ENCODE measurements at places on chromosomes 11 and 22.

DNA sequence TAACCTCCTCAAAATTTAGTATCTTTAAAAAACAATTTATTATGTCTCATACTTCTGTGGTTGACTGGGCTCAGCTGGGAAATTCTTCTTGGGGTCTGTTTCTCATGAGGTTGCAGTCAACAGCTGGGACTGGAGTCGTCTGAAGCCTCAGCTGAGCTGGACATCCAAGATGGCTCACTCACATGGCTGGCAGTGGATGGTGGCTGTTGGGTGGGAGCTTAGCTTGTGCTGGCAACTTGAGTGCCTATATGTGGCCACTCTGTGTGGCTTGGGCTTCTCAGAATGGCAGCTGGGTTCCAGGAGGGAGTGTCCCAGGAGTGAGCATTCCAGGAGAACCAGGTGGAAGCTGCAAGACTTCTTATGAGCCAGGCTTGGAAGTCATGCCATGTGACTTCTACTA lies 13.2 kb downstream of the THY1 start:
- no peak for DNase-seq

DNA sequence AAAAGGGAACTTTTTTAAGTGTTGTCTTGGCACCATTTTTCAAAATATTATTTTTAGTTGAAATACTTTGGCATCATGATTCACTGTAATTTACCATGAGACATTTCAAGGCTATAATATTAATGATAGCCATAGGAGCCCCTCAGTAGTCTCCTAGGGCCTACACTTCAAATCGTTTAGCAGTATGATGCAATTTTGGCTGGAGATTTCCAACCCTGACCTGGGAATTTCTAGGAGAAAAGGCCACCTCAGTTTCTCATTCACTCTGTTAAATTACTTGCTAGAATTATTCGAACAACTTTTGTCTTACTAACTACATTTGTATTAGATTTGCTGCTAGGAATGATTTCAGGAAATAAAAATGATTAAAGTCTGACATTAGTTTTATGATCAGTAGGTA lies 1610.9 kb upstream of the RAG2 start:
- DNase-seq = no peak

DNA sequence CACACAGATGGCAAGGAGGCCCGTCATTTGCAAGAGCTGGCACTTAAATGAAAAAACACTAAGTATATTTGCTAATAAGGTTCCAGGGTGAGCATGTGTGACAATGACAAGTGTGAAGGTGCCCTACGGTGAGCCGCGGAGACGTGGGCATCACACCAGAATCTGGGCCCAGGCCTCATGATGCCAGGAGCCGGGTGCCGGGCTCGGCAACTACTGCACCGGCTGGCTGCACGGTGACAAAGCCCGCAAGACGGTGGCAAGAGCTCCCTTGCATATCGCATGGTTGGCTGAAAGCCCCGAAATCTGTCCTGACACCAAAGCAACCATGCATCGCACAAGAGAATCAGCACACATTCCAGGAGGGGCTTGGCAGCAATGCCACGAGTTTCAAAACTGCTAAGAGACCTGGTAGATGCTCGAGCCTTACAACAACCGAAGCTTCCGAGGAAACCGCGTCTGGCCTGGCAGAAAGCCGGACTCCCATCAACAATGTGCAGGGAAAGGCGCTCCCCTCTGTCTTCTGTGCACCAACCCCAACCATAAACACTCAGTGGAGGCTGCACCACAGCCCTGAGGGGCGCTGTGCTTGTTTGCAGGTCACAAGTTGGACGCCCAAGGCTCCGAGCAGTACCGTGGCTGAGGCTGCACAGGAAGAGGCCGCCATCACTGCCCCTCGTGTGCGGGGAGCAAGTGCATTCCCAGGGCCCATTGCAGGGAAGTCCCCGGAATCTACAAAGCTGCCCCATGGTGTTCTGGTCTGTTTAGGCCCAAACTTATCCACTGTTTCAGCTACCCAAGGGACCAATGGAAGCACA lies 339.7 kb downstream of the CTTN start:
- no peak for DNase-seq

- DNase-seq = no peak
Observed at GRCh38 chr11:125663910-125664309, 16.7 kb downstream of the ACRV1 start.

- DNase-seq = no peak
Observed at GRCh38 chr11:37598381-37598780, 1000.3 kb upstream of the RAG2 start.

GRCh38 chr11:11537871-11538270 lies 83.9 kb downstream of the GALNT18 start:
- no peak for DNase-seq

DNA sequence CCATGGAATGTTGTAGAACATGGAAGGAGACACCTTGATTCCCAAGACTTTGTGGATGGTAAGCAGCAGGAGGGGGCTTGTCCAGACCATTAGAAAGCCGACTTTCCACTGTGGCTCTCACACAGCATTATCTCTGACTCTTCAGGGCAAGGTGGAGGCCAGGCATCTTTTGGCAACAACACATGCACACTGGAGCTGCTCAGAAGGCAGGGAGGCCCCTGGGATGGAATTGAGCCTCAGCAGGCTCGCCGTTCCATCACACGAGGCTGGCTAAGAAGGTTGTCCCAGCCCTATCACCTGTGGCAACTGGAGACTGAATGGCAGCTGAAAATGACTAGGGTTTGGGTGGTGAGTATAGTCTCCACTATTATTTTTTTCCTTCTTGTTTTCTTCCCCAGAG lies 76.3 kb upstream of the TMEM45B start:
- DNase-seq = no peak

DNA sequence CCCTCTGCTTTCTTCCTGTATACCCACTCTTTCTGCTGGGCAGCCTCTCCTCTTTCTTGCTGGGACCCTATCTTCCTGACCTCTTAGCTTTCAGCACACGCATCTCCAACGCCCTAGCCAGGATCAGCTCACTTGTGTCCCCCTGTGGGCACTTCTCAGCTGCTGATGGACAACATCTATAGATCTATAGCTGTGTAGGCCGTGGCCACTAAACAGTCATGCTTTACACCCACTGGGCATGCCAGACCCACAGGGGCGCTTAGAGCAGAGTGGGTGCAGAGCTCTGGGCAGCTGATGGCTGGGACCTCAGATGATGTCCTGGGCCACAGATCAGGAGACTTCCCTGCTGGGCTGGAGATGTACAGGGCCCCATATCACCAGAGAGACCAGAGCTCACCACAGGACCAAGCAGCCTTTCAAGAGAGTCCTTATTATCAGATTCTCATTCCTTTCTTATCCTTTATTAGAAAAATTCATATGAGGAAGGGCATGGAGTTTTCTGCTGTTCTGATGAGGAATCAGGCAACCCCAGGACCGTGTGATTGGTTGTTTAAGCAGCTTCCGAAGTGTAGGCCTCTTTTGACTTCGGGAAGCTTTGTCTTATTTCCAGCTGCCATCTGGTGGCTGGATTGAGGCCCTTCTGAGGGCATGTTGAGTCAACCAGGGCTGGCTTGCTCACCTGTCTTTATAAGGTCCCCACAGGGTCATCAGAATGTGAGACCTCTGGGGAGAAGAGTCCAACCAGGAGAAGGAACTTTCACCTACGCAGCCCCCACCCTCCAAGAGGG lies 60.5 kb downstream of the OSBP2 start:
- peak; percentile 37 for DNase-seq

DNA sequence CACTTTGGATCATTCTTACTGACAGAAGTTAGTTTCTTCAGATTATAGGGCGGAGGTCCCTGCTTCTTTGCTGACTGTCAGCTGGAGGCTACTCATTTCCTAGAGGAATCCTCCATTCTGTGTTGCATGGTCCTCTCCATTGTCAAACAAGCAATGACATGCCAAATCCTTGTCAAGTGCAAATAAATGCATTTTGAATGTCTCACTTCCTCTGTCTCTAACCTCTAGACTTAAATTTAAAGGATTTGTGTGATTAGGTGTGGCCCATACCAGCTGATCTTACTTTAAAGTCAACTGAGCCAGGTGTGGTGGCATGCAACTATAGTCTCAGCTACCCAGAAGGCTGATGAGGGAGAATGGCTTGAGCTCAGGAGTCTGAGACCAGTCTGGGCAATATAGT lies 458.4 kb upstream of the CCDC179 start:
- DNase-seq = no peak

GRCh38 chr11:82195283-82195682 lies 538.4 kb downstream of the FAM181B start:
- DNase-seq = no peak

DNA sequence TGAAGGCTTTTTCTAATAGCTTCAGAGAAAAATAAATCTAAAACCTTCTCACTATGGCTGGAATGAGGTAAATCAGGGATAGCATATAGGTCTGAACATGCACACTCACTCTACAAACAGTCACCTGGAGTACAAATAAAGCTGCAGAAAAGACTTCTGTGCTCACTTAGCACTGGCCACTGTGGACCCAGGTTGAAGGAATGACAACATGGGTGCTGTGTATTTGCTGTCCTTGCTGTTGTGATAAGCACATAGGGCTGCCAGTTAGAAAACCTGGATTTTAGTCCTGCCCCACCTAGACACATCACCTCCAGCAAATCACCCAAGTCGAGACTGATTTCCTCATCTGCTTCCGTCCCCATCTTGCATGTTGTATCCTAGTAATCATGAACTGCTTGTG lies 51.2 kb downstream of the FZD4 start:
- DNase-seq = no peak

- no peak for DNase-seq
Observed at GRCh38 chr11:120893440-120894201, 130.3 kb upstream of the TBCEL start.

DNA sequence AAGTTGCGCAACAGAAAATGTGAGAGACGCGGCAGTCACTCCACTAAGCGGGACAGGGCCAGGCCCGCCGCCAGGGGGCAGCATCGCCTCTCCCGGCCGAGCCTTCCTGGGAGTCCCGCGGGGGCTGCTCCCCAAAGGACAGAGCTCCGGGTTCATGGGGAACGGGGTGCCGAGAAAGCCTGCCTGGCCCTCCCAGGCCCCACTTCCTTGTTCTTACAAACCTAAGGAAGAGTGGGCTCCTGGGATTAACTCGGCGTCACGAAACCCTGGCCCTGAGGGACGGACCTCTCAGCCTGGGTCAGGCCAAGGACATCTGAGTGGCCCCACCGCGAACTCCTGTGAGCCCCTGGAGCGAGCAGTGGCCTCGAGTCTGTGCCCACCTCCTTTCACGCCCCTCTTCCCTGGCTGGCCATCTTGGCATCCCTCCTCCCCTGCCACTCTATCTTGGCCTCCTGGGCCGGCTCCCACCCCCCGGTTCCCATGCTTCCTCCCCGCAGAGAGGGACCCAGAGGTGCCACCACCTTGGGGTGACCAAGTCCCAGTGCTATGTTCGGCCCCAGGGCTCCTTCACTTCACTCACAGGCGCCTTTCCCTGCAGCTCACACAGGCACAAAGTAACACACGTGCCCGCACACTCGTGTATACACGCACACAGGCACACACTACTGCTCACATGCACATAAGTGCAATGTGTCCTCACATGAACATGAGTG lies 99.9 kb upstream of the FGF3 start:
- DNase-seq = peak; percentile 54

DNA sequence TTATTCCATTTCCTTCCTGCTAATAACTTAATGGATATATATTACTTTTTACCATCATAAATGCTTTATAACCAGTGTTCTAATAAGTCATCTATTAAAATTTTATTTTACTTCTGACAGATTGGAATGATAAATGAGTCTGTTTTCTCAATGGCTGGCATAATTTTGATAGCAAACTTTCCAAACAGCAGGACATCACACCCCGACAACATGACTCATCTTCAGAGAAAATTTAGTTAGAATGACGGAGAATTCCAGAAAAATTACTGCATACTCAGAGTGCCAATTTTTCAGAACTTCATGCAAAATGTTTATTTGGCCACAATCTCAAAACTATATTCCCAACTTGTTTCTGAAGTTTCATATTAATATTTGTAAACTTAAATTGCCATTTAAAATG lies 174.4 kb downstream of the SWAP70 start:
- no peak for DNase-seq

- DNase-seq = no peak
Observed at GRCh38 chr11:81005595-81005994, 1564.8 kb upstream of the TENM4 start.

GRCh38 chr11:131240421-131240820 lies 130.0 kb upstream of the NTM start:
- DNase-seq = no peak

- no peak for DNase-seq
Observed at GRCh38 chr11:115324581-115325432, 179.4 kb downstream of the CADM1 start.

- no peak for DNase-seq
Observed at GRCh38 chr22:17267661-17268330, 48.6 kb upstream of the ADA2 start.

GRCh38 chr11:74033046-74033445 lies 24.2 kb upstream of the UCP3 start:
- DNase-seq = no peak

- no peak for DNase-seq
Observed at GRCh38 chr11:117256573-117256972, 24.1 kb downstream of the RNF214 start.

DNA sequence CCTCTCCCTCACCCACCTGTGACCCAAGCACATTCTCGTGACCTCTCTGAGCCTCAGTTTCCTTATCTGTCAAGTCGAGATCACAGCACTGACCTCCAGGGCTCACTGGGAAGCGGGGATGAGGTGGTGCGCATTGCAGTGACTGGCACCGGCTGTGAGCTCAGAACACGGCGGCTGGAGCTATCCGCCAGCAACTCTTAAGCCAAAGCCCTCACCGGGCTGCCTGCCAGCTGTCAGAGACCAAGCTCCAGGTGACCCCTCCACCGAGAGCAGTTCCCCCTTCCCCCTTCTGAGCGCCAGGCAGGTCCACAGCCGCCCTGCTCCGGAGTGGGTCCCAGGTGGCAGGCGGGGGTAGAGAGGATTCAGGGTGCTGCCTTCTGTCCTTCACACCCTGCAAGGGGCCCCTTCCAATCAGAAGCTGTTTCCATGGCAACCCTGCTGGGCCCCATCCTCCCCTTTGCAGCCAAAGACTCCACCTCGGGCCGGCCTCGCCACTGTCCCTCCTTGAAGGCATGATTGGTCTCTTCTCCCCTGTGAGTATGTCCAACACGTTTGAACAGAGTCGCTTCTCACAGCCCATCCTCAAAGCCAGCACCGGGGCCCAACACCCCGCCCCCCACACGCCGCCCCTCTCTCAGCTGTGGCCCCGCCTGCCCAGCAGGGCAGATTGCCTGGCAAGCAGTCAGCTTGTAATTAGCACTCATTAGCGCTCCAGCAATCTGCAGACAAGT lies 98.7 kb downstream of the WNT7B start:
- DNase-seq = no peak

DNA sequence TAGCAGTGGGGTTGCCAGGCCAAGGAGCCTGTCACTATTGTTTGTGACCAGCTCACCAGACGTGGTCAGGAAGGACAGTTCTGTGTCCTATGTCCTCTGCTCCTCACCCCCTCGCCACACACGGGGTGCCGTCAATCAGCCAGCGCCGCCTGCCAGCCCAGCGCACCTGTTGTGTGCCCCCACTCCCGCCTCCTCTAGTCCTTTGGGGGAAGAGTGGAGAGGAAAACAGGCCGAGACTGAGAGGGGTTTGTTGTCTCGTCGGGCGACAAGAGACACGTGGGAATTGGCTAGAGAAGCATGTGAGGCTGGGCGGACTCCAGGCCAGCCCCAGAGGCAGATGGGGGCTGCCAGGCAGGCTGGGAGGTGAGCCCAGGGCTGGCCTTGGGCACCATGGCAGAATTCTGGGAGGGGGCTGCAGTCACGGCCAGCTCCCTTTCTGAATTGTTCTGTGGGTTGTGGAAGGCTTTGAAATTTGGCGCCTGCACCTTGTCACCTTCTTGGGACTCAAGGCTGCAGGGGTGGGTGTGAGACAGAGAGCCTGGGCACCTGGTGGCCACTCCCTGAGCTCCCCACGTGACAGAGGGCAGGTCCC lies 3.1 kb upstream of the KCNQ1OT1 start:
- DNase-seq = no peak
